GM19239 (cell line): ENCODE measurements at places on chromosomes 7 and 10.

DNA sequence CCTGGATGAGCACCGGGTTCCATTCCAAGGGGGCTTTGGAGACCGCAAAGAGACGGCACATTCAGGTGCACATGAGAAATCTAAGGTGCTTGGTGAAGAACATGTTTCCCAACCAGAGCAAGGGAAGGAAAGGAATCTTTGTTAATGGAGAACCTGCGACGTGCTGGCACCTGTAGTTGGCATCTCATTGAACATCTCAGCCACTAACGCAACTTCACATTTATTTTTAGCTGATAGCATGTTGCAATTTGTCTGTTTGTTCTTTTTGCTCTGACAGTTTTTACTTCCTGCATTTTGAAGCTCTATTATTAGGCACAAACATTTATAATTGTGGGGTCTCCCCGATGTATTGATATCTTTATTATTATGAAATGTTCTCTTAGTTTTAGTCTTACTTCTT, 316.7 kb downstream of the TCERG1L start:
- no peak for DNase-seq

DNA sequence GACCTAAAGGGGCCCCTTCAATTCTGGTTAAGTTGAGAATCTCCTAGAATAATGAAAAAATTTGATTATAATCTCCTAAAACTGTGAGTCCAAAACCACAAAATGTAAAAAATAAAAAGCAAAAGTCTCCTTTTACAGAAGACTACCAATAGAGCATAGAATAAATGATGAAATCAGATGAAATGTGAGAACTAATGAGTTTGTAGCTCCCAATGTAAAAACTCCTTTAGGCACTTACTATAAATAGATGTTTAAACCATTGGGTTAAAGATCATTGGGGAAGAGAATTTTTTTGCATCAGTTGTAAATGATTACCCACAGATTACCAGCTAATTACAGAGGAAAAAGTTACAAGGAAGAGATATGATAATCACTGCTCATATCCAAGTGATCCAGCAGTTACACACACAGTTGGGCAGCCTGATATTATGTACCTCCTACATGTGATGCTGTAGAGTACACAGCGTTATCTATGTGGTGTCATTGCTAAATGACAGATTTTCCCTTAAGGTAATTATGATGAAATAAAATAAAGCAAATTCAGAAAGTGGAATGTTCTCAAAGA, 282.7 kb upstream of the SEMA3D start:
- DNase-seq = no peak

GRCh38 chr7:137978464-137979237, 23.2 kb downstream of the CREB3L2 start:
- DNase-seq = no peak

GRCh38 chr7:75814407-75814947, 871 bp upstream of the CCL24 start:
- DNase-seq = no peak

DNA sequence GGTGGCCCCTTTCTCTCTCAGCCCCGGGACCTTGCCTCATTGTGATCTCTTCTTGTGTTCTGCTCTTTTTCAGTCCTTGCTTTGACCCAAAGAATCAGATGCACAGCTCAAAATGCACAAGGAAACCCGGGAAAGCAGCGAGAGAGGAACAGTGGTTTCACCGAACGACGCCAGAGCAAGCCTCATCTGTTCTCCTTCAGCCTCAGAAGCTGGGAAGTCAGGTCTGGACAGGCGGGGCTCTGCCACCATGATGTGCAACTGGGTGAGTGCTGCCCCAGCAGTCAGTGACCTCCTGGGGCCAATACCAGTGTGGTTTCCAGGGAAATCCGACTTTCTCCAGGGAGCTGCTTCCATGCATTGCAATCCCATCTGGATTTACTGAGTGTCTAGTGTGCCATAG, 133.4 kb downstream of the PRKCQ start:
- no peak for DNase-seq
